ENCODE measurements at places on chromosomes 1 and 21.
A peak's percentile ranks its signal among the peaks of the same experiment; 100 is the strongest.

DNA sequence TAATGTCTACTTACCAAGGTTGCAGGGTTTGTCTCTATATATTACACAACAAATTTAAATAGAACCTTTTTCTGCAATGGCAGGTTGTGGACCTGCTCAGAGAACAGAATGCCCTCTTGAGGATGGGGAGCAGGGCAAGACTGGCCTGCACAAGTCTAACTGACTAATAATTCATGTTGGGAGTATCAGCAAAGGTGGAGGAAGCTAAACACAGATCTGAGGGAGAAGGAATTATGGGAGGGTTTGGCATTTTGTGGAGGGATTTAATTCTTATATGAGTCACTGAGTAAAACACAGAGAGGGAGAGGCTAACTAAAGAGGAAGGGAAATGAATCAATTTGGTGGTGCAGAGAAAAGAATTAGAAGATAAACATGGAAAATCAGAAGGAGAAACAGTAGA lies 40.0 kb downstream of the CLDN17 start:
- DNase-seq, result no peak

GRCh38 chr1:3683992-3684391 lies 31.7 kb downstream of the TP73 start:
- DNase-seq, result no peak

DNA sequence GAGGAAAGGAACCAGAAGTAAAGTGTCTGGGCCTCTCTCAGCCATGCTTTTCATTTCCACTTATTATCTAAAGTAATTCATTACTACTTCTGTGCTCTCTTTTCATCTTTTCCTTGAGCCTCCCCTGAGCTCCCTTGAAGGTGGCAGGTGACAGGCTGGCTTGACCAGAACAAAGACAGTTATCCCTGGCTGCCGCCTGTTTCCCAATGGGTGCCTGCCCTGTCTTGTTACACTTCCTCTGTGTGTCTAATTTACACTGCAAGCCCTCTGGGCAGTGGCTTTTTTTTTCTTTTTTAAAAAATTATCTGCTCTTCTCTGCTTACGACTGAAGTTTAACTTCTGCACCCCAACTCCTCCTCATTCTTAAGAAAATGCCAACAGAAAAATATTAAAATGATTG lies 113.4 kb downstream of the NGF start:
- no peak for DNase-seq

DNA sequence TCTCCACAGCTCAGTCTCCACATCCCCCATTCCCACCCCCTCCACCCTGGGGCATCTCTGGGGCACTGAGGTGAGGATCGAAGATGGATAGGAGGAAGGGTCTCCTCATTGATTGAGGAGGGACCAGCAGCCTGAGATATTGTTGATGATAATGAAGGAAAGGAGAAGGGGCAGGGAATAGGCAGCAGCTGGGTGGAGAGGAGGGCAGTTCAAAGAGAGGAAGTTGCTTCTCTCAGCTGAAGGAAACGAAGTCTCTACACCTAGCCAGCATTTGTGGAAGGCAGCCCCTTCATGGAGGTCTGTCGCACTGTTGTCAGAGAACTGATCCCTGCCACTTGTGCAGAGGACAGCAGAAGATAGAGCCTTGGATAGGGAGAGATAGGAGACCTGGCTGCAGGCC lies 5.7 kb downstream of the KNCN start:
- DNase-seq, result no peak

GRCh38 chr1:222239130-222239529 lies 308.8 kb downstream of the HHIPL2 start:
- no peak for DNase-seq

GRCh38 chr1:32496127-32496526 lies 31.3 kb downstream of the ZBTB8B start:
- DNase-seq, result no peak

- DNase-seq, result no peak
These were observed 540.0 kb downstream of the OMA1 start for GRCh38 chr1:58006421-58007046.

- peak; percentile 8 for DNase-seq
These were observed 13.3 kb upstream of the SAMD11 start for GRCh38 chr1:910311-910880.

DNA sequence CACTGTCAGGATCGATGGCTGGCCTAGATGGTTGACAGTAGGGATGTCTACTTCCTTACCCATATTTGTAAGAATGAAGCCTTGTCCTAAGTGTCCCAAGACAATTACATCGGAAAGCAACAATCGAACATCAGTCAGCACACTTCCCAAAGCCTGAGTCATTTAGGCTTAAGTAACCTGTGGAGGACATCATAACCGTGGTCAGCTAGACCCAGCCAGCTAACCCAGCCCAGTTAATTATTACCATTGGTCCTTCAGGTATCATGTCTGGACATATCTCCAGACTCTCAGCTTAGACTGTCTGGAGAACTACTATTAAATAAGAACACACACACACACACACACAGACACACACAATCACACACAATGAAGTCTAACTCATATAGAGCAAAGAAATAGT lies 264.7 kb downstream of the TRABD2B start:
- no peak for DNase-seq

GRCh38 chr1:71222668-71223067 lies 141.8 kb upstream of the ZRANB2 start:
- DNase-seq, result no peak

- no peak for DNase-seq
These were observed 265.7 kb downstream of the COL11A1 start for GRCh38 chr1:102842606-102843005.

- DNase-seq, result no peak
These were observed 144.5 kb downstream of the OMA1 start for GRCh38 chr1:58401991-58402390.

GRCh38 chr1:247409869-247410544 lies 6.0 kb upstream of the NLRP3 start:
- peak; percentile 56 for DNase-seq
